ENCODE measurements at places on chromosomes 6 and 20.

- no peak for DNase-seq
Measured at GRCh38 chr20:61306937-61307475, 54.9 kb downstream of the CDH4 start.

GRCh38 chr20:44704551-44704971 is 10.6 kb upstream of the CCN5 start:
- peak; percentile 78 for DNase-seq

- DNase-seq, result no peak
Measured at GRCh38 chr6:94668876-94669275, 908.5 kb upstream of the MANEA start.

- DNase-seq, result no peak
Measured at GRCh38 chr20:38961530-38962043, 557 bp upstream of the DHX35 start.

DNA sequence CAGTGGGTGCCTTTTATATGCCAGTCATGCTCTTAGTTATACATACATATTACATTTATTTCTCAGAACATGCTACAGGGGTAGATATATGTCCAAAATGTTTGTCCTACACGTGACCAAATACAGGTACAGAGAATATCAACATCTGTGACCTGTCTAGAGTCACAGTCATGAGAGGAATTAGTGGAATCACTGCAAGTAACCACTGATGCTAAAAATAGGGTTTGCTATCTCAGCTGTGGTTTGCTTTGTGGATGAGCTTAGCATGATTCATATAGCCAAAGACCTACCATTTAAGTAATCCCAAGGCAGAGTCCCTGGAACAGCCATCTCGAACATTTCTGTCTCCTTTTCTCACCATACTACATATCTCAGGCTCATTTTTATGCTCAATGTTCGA is 32.3 kb downstream of the GSTA3 start:
- no peak for DNase-seq

- no peak for DNase-seq
Measured at GRCh38 chr20:7930343-7930742, 9.9 kb downstream of the HAO1 start.

- no peak for DNase-seq
Measured at GRCh38 chr6:105677671-105678475, 275.0 kb upstream of the PREP start.

DNA sequence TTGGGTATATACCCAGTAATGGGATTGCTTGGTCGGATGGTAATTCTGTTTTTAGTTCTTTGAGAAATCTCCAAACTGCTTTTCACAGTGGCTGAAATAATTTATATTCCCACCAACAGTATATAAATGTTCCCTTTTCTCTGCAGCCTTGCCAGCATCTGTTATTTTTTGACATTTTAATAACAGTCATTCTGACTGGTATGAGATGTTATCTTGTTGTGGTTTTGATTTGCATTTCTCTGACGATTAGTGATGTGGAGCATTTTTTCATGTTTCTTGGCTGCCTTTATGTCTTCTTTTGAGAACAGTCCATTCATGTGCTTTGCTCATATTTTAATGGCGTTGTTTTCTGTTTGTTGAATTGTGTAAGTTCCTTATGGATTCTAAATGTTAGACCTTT is 641.6 kb downstream of the HACE1 start:
- DNase-seq, result no peak

DNA sequence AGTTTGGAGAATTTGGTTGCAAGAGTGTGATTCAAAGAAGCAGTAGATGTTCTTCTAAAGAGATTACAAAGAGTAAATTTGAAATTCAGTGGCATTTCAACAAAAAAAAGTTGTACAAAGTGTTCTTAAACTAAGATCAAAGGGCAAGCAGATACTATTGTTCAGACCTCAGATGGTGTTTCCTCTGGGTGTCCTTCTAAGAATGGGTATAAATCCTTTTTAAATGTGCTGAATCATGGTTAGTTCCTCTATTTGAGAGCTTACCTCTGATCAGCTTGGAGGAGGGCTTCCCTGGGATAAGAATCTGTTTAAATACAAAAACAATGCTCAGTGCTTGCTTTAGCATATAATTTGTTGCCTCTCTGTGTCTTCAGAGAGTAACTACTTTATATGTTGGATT is 6.3 kb downstream of the BMP6 start:
- DNase-seq, result no peak

- no peak for DNase-seq
Measured at GRCh38 chr6:92690997-92691599, 728.3 kb downstream of the EPHA7 start.

DNA sequence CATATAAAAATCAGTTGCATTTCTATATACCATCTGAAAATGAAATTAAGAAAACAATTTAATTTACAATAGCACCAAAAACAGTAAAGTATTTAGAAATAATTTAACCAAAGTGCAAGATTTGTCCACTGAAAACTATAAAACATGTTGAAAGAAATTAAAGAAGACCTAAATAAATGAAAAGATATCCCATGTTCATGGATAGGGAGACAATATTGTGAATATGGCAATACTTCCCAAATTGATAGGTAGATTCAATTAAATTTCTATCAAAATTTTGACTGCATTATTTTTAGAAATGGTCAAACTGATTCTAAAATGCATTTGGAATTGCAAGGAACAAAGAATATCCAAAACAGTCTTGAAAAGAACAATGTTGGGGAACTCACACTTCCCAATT is 17.6 kb upstream of the POU3F2 start:
- no peak for DNase-seq

- no peak for DNase-seq
Measured at GRCh38 chr6:158752613-158753012, 66.6 kb downstream of the EZR start.

DNA sequence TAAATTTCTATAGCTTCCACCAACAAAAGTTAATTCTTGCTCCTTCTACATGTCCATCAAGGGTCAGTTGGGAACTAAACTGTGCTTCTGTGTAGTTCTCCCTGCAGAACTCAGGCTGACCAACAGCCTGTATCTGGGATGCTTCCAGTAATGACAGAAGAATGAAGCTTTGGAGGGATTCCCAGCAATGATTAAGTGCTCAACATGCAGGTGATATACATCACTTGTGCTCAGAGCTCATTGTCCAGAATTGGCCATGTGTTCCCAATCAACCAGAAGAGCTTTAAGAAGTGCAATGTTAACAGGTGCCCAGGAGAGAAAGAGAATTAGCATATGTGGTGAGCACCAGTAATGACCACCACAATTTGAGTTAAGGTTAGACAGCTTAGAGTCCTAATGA is 37.4 kb upstream of the SNRPB2 start:
- no peak for DNase-seq

GRCh38 chr20:57076152-57076652 is 190.2 kb downstream of the BMP7 start:
- DNase-seq, result peak; percentile 24

DNA sequence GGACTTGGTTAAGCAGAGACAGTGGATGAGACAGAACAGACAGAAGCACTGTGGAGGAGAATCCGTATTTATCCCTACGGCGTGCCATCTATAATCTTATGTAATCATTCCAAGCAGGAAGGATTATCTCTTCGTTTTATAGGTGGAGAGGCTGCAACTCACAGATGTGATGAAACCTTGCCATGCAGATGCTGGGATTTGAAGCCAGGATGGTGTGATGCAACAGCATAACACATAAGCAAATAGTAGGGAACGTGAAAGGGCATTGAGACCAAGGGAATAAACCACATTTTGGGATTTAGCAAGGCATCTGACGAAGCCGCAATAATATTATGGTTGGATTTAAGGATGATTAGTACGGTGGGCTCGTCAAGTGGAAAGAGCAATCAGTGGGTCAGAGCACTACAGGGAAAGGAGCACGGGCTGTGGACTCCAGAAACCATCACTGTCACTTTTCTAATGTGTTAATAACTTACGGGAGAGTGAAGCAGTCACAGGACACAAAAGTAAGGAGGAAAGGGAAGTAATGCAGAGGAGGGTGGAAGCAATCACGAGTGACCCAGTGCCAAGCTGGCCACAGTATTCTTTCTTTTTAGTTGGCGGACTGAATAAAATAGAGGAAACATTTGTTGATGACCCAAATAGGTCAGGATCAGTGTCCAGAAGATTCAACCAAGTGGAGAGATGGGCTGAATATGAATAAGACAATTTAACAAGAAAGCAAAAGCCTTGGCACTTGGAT is 119.6 kb upstream of the EDN1 start:
- DNase-seq, result peak; percentile 6

- DNase-seq, result no peak
Measured at GRCh38 chr6:163293286-163293685, 121.2 kb upstream of the QKI start.

GRCh38 chr20:14207591-14207990 is 129.8 kb downstream of the FLRT3 start:
- DNase-seq, result no peak
